ENCODE measurements at places on chromosomes 3 and 15. TPM values are rescaled to one million over a fixed set of nuclear protein-coding genes. Genes with fewer than 3 reads are reported as not detected.

Gene TTLL13
- 2.2 TPM for total RNA-seq

Gene SLITRK3
- not detected for total RNA-seq

Gene GOLGA6A
- not detected for total RNA-seq

Gene COX17
- total RNA-seq: 58.8 TPM

Gene FILIP1L
- total RNA-seq: 1.5 TPM

Gene LOXL1
- total RNA-seq: 0.61 TPM

Gene GXYLT2
- not detected for total RNA-seq

Gene ACTL6A
- total RNA-seq: 58.2 TPM

Gene IQCB1
- 52.4 TPM for total RNA-seq

Gene ETV5
- 0.49 TPM for total RNA-seq

Gene CPNE4
- not detected for total RNA-seq

Gene GOLGA8N
- 4.3 TPM for total RNA-seq

GRCh38 chr3:66464512-66464894 is 36.3 kb downstream of the LRIG1 start:
- no peak for DNase-seq

DNA sequence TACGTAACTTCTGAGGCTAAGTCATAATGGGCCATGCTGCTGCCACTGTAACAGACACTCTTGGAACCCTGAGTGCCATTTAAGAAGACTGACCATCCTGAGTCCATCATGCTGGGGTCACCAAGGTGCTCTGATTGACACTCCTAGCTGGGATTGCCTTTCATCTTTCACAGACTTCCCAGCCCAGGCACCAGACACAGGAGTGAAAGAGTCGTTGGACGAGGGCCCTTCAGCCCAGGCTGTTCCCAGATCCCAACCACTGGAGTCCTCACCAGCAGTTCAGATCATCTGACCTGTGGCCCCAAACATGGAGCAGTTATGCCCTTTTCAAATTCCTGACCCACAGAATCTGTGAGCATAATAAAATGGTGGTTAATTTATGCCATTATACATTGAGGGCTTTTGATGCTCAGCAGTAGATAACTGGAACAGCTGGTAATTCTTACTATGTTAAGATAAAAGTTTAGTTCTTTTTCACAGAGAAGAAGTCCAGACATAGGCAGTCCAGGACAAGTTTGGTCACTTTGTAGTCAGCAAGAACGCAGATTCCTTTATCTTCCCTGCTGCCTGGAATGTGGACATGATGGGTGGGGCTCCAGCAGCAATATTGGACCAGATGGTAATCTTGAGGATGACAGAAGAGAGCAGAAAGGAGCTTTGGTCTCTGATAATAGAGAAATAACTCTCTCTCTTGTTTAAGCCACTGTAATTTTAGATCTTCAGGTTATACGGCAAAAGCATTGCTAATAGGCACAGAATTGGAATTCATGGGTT is 7.3 kb upstream of the EHD4 start:
- DNase-seq: no peak

DNA sequence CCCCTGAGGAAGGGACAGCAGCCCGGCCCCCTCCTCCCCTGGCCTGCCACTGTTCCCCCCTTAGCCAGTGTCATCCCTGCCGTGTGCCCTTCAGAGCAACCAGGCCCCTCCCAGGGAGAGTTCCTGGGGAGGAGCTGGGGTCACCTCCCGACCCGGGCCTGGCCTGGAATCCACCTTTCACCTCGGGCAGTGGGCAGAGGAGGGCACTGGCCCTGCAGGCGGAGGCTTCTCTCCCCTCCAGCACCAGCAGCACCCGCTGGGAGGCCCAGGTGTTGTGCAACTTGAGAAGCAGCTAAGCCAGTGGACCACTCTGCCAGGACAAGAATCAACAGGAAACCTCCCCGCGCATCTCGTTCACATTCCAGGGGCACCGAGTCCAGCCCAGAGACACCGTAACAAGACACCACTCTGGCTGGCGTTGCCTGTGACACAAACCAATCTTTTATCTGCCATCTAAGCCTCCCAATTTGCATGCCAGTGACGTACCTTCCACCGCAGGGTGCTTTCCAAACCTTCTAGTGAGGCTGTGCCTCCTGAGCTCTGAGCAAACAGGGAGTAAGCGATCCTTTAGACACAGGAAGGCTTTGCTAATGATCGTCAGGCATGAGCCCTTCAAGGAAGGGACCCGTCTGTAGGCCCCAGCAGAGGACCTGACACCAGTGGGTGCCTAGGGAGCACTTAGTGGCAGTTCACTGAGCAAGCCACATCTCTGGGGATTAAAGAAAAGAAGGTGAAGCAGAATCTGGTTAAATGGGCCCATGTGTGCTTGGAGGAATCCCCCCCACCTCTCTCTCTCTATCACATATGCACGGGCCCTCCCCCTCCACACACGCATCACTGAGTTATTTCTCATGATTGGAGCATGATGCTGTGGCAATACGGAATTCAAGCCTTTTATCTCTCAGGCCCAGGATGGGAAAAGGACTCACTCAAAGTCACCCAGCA is 98.9 kb upstream of the TLE3 start:
- DNase-seq: peak; percentile 62

GRCh38 chr3:160671231-160671630 is 5.7 kb upstream of the ARL14 start:
- DNase-seq: no peak

DNA sequence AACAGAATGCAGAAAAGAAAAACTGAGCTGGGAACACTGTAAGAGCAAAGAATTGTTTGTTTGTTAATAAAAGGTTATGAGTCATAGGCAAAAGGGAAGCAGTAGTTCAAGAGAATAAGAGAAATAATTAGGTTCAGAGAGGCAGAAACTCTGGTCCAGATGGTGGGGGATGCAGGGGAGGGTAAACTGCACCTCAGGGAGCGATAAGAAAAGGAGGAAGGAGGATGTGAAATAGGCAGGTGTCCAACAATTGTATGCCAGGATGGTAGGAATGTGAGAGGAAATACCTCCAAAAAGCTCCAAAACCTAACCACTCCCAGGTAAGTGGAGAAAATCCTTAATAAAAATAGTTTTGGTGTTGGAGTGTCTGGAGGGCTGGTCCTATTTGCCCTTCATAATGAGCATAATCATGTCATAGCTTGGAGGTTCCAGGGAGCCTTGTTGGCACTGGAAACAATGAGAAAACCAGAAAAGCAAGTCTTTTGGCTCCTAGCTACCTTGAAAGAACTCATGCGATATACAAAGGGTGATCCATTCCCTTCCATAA is 405.4 kb upstream of the TBL1XR1 start:
- DNase-seq: no peak

DNA sequence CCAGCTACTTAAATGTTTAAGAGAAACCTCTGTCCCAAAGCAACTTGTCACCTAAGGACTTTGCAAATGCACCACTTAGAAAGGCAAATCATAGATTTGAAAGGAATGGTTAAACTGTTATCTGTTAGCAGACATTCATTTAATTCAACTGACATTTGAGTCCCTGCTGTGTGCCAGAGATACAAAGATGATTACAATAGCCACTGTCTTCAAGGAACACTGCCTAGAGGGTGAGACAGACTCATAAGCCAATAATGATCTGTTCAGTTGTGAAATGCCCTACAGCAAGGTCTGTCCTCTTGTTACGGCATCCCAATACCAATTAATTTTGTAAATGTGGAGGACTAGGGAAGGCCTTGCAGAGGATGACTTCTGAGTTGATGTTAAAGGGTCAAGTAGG is 113.1 kb downstream of the ATG7 start:
- DNase-seq: no peak

GRCh38 chr3:94794563-94794962 is 731.7 kb downstream of the NSUN3 start:
- DNase-seq: no peak

DNA sequence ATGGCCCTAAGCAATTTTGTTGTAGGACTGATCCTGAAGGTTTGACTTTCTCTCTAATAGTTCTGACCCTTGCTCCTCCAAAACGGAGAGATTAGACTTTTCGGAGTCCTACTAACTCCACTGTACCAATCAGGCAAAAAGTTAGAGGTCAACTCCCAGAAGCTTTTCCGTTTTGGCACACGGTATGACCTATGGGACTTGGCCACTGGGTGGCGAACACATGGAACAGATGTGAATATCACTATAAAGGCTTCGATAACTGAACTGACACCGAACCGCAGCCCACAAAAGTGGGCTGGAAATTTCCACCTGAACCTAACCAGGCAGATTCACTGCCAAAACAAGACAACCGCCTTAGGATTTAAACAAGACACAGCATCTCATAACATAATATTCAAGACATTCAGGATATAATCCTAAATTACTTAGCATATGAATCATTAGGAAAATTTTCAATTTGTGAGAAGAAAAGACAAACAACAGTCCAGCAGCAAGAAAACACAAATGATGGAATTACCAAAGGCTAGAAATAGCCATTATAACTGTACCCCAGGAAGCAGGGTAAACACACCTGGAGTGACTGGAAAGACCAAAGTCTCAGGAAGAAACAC is 12.2 kb upstream of the TM2D3 start:
- no peak for DNase-seq

DNA sequence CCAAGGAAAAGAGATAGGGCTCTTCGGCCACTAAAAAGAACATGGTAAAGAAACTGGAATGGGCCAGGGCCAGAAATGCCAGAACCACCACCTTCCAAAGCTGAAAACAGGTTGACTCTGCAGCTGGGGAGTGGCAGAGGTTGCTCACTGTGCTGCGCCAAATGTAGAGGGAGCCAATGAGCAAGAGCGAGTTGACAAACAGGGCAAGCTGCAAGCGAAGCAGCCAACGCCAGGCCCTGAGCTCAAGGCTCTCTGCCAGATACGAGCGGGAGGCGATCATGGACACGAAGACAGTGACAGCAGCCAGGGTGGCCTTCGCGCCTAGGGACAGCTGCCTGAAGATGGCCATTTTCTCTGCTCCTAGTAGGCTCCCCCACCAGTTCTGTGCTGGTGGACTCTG is 3.1 kb downstream of the GLB1 start:
- no peak for DNase-seq

DNA sequence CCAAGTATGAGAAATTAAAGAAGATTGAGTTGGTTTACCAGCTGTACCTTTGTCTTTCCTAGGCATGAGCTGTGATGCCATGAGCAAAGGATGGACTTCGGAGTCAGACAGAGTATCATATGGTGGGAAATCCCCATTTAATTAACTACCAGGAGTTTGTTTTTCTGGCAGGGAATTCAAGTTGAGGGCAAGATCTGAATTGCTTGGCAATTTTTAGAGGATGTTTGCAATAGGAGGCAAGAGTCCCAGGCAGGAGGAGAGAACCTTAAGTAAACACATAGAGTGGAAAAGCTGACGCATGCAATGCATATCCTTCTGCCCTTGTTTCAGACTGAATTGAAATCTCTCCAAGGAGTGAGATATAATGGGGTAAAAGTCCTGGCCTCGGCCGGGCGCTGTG is 569.7 kb upstream of the MDFIC2 start:
- no peak for DNase-seq

- no peak for DNase-seq
These were observed 262.8 kb upstream of the NR2F2 start for GRCh38 chr15:96067677-96068076.

DNA sequence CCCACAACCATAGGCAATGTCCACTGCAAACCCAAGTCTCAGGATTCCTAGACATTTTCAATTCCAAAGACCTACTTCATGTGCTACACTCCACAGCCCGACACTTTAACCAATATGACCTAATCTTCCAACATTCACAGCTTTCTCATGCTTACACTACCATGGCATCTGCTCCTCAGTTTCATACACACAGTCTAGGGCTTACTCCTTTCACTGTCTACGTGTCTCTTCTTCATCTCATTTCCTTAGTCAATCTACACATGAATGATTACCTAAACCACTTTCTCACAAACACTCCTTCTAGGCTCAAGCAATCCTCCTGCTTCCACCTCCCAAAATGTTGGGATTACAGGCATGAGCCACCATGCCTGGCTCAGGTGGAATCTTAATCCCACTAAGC is 106.3 kb downstream of the STAG1 start:
- no peak for DNase-seq

DNA sequence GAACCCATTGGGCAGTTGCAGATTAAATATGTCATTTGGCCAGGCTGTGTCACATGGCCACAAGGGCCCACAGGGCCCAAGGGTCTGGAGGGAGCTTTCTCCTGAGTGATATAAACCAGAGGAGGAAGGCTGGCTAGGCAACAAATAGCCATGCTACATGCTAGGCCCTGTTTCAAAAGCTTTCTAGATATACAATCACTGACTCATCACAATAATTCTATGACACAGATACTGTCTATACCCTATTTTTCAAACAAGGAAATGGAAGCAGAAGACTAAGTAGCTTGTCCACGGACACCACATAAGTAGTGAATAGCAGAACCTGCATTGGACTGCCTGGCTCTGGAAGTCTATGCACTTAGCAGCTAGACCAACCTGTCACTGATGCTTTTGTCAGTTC is 625.4 kb downstream of the NTRK3 start:
- no peak for DNase-seq

GRCh38 chr3:36738702-36739101 is 25.7 kb downstream of the DCLK3 start:
- DNase-seq: no peak

DNA sequence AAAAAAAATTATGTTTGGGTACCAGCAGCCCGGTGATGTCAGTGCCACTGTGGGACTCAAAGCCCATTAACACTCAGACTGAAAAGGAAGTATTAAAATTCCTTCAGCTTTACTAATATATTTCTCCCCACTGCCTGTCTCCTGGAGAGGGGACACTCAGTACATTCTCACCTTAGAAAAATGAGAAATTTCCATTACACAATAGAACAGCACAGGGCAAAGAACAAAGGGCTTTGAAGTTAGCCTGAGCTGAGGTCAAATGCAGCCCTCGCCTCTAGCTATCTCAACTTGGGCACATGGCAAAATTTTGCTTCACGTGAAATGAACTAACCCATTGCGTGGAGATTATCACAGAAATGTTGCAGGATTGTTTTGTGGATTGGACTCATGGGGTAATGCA is 80.8 kb downstream of the RARB start:
- no peak for DNase-seq

GRCh38 chr3:129087138-129087702 is 26.6 kb downstream of the GP9 start:
- DNase-seq: no peak

DNA sequence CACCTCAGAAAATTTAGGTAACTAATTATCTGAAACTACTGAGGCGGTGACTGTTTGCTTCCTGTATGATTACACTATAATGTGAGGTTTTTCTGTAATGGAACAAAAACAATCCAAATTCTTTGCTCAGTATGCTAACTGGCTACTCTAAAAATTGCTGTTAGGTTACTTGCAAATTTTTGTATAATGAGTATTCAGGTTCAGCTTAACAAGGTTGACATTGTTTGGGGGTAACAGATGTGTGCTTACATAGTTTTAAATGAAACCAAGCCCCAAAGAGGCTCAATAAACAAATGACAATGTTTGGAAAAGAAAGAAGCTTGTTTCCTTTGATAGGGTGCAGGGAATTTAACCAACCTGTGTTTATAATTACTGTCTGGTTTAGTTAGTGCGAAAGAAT is 414.5 kb upstream of the MDFIC2 start:
- DNase-seq: no peak

DNA sequence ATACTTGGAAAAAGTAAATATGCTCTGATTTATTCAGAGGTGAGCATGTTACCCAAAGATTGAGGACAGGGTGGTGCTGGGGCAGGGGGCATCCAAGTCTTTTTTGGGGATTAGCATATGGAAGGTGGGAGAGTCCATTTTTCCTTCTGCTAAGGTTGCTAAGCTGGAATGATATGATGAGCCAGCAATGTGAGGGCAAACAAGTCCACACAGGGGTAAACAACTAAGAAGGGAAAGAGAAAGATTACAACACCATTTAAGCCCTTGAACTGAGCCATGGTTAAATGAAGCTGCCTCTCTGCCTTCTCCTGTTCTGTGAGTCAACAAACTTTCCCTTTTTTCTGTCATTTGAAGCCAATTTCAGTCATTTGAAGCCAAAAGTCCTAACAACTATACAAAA is 89.0 kb downstream of the RPL22L1 start:
- no peak for DNase-seq

GRCh38 chr3:123861081-123861836 is 22.9 kb downstream of the MYLK start:
- DNase-seq: no peak

Measured in activated B cell treated with CpG ODN at 0.5 μM for 24 hours (primary cell).